ENCODE measurements at places on chromosomes 1 and 21.

- no peak for DNase-seq
Measured at GRCh38 chr21:41477641-41478318, 30.2 kb downstream of the TMPRSS2 start.

- DNase-seq: no peak
Measured at GRCh38 chr1:198932351-198932991, 293.6 kb downstream of the PTPRC start.

DNA sequence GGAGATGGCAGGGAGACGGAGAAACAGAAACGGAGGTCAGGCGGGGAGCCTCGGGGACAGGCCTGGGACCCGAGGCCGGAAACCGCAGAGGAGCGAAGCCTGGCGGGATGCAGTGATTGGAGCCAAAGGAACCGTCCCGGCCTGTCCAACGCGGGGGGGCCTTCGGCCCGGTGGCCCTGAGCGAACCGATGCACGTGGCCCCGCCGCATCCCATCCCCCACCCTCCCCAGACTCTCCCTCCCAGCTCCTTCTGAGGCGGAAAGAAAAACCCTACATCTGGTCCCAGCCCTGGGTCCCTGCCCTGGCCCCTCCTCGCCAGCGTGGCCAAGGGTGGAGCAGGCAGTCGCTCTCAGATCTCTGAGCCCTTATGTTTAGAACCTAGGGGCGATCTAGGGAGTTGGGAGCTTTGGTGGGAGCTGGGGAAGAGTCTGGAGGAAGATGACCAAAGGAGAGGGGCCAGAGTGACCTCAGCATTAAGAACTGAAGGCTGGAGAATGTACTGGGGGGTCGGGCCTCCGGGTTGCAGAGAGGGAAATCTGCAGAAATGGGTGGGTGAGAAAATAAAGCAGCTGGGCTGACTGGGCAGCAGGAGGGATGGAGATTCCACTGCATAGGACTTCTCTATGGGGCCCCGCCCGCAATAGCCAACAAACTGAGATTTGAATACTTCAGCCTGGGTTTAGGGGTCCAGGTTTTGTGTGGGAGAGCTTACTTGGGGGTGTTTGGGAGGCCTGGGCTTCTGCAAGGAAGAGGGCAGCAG is 1.5 kb upstream of the CRABP2 start:
- no peak for DNase-seq

DNA sequence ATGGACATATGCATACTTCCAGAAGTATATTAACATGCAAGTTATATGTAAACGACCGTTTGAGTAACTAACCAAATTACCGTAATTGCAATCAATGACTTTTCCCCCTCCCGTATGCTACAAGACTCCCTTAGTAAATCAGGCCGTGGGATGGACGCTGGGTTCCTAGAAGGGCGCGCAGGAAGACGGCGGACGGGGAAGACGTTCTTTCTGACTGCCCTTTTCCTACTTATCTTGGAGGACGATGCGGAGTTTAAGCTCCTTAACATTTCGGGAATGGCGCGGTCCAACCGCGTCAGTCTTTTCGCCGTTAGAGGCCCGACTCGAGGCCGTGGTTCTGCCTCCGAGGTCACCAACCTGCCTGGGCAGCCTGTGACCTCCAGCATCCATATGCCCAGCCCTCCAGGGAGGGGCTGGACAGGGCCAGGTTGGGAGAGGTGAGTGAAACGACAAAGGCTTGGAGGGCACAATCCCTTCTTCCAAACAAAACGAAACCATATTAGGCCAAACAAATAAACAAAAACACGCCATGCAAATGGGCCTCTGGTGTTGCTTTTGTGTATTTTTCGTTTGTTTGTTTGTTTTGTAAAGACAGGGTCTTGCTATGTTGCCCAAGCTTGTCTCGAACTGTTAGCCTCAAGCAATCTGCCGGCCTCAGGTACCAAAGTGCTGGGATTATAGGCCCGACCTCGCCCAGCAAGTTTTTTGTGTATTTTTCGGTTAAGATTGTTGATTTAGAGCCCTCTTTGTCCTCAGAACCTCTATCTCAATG is 873 bp upstream of the PI4KB start:
- DNase-seq: no peak

DNA sequence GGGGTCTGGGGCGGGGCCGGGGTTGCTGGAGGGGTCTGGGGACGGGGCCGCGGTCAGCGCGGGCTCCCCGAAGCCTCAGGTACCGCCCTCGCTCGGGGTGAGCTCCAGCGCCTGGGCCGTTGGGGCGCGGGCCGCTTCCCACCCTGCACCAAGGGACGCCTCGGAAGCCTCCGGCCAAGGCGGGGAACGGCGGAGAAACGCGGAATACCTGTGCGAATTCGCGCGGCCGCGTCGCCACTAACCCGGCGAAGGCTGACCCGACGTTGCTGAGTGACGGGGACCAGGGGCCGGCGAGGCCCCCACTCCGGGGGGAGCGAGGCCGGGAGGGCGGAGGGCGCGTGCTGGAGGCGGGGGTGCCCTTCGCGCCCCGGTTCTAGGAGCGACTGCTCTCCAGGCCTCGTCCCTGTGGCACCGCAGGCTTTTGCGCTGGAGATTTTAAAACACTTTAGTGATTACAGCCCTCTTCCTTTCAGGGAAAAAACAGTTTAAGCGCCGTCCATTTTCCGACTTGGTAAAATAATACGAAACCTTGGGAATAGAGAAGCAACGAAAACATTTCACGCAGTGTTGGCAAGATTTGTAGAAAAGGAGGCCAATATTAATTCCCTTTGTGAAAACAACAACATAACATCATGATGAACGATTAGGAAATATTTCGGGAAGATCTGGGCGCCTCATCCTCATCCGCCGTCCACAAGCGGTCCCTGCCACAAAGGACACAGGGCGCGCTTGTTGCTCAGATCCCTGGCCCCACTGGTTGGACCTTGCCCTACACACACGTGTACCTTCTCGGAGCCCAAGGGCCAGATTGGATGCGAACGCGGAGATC is 971 bp upstream of the GNG4 start:
- DNase-seq: no peak

DNA sequence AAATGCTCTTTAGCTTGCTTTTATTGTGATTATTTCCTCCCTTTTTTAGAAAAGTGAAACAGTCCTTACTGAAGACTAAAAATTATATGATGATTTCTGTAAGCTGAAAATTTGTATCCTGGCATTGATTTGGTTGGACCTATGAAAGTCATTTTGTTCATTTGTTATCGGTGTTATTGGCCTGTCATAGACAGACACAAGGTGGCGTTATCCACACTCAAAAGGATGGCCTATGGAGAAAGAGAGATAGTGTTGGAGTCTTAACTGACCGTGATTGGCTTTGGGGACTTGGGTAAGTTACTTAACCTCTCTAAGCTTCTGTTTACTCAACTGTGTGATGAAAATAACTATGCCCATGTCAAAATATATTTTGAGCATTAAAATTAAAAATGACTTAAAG is 203.6 kb upstream of the CHODL start:
- no peak for DNase-seq

DNA sequence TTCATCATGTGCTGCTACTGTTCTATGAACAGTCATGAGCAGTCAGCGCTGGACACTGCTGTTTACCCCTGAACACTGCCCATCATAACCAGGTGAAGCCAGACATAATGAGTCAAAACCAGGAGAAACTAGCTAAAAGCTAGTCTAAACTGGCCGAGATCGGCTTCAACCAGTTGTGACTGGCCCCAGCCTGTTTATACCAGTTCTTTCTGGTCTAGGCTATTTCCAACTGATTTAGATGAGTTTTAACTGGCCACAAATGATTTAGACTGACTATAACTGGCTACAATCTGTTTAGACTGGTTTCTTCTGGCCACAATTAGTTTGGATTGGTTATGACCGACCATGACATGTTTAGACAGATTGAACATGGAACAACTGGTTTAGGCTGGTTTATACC is 348.3 kb upstream of the CAMK1G start:
- DNase-seq: no peak

DNA sequence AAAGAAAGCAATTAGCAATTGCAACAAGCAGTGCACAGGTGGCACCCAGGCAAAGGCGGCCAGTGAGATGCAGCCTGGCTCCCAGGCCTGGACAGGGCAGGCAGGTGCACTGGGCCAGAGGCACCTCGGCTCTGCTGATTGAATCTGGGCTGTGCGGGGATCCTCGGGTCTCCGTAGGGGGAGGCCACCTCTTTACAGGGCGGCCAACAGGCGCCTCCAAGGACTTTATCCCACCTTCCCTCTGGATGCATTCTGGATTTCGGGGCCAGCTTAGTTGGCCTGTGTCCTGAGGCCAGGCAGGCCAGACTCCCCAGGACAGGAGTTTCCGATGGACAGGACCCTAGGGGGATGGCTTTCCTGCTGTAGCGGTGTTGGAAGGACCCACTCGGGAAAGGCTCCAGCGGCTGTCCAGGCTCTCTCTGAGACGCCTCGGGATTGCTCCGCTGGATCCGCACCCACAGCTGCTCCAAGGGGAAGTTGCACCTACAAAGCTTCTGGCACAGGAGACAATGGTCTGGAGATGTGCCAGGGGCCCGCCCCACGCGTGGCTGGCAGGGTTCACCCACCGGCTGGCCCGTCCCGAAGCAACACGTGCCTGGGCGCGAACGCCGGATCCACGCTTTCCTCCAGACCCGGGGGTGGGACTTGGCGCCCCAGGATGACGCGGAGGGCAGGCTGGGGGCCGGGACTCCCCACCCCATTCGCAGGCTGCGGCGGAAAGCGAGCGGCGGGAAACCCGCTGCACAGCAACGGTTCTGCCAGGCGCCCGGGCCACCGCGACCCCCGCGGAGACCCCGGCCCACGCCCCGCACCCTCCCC is 810 bp downstream of the SLC19A1 start:
- no peak for DNase-seq

GRCh38 chr1:230381049-230381467 is 45.1 kb downstream of the PGBD5 start:
- DNase-seq: no peak

DNA sequence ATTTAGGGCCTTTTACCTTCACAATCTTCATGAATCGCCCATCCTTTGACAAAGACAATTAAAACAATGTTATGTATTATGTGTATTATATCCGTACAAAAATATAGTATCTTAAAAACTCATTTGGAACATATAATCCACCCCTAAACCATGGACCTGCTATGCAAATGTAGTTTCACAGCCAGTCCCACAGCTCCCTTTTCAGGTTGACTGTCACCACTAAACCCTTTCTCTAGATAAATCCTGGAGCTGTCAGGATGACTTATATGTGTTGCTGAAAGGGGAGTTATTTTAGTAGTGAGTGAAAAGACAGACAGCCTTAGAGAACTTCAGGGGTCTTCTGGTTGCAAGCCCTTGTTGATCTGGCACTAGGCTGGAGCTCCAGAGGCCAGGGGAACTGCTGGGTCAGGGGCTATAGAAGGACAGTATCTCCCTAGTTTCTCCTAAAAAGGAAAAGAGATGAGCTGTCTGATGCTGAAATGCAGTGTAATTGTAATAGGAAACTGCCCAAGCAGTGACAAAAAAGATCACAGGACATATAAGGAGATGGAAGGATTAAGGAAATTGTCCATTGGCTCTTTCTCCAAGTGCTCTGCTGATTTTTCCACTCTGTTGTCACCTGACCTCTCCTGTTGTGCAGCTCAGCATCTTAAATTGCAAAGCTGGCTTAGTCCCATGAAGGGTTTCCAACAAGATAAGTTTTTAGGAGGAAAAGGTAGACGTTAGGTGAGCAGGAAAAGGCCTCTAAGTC is 127.7 kb downstream of the S1PR1 start:
- no peak for DNase-seq

DNA sequence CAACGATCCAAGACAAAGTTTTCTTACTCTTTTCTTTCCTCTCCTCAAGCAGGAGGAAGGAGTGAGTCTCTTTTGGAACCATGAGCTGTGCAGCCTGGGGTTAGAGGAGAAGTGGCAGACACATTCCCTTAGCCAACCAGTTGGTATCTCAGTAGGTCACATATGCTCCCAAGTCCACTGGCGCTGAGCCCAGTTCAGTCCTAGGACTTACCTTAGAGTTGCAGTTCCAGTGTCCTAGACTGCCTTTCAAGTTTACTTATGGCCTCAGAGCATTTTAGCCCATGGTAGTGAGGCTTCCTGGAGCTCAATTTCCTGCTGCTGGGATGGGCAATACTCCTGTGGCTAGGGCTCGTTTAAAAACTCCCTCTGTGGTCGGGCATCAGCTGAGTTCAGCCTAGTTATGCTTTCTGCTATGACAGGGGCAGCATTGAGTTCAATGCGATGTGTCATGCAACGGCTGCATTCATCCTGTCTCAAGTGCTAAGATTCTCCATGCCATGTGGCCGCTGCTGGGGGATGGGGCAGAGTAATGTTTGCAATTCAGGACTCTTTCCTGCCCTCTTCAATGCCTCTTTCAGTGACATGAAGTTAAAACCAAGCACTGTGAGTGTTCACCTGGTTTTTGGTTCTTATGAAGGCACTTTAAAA is 103.8 kb downstream of the LRRC7 start:
- DNase-seq: no peak

- DNase-seq: no peak
Measured at GRCh38 chr1:66490816-66491215, 43.1 kb upstream of the SGIP1 start.

DNA sequence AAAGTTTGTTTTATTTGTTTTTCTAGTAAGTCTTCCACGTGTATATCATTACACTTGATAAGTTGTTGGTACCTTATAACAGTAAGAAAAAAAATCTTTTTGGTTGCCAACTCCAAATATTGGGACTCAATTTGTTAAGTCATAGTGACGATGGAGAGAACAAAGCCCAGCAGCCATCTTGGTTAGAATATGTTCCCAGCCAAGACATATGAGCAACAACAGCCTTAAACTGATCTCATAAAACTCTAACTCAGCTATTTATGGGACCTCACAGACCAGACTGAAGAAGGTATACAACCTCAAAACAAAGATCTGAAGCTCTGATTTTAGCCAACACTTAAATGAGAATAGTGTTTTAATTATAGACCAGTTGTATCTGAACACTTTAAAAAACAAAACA is 281.3 kb downstream of the VAV3 start:
- no peak for DNase-seq

DNA sequence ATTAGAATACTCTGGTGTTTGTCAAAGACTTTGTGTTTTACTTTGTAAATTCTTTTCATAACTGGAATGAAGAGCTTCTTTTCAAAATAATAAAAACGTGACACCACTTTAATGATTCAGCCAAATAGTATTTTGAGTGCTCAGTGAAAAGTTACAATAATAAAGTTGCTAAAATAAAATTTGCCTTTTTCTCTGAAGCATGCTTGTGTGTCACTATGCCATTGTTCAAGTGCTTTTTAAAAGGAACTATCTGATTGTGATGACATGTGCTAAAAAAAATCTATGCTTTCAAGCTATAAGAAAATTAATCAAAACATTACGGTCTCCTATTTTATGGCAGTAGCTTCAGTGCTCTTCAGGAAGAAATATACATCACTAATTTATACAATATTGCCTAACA is 1290.5 kb upstream of the B3GALT2 start:
- no peak for DNase-seq

DNA sequence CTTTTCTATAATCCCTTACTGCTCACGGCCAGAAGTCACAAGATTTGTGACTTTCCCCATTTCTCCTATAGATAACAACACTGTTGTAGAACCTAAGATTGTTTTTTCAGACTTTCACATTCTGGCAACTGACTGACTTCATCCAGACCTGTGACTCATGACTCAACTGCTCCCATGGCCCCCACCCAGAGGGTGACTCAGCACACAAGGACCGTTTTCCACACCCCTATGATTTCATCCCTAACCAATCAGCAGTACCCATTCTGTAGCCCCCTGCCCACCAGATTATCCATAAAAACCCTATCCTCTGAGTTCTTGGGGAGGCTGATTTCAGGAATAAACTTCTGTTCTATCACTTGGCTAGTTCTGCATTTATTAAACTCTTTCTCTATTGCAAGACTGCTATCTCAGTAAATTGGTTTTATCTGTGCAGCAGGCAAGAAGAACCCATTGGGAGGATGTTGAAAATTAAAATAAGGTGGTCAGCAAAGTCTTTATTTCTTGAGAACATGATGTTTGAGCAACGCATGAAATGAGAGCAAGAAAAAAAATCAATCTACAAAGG is 79.7 kb downstream of the NGF start:
- no peak for DNase-seq

Measured in hematopoietic multipotent progenitor cell treated with erythropoietin and hydrocortisone succinate and interleukin-3 and kit ligand, for 15 days (in vitro differentiated cells).